ENCODE measurements at places on chromosomes 6 and 20.

GRCh38 chr20:38926934-38927616, 858 bp downstream of the FAM83D start:
- no peak for DNase-seq

GRCh38 chr6:109511832-109512231, 28.8 kb upstream of the ZBTB24 start:
- DNase-seq = no peak

GRCh38 chr6:147534116-147534860, 25.8 kb downstream of the SAMD5 start:
- no peak for DNase-seq

DNA sequence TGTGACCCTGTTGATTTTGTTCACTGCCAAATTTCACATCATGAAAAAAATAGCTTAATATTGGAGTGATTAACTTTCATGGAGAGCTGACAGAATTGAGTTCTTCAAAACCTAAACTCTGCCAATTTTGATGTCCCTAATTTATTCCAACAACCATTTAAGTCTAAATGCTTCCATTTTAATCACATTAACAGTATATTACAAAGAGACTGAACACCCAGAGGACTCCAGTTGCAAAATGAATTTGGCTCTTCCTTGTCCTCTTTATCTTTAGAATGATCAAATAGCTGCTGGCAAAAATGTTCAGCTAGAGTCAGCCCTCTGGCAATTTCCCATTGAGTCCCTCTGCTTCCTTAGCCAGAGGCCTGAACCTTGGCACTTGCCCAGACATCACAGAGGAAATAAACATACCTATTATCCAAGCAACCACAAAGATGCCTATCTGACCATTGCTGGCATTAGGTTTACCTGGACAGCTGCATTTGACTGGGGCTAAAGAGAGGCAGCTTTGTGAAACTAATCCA, 299.0 kb upstream of the STXBP5 start:
- DNase-seq = peak; percentile 36

- DNase-seq = no peak
Measured at GRCh38 chr6:30185846-30186484, 22.6 kb downstream of the TRIM15 start.
